SJCRH30 (cell line): ENCODE measurements at places on chromosomes 7 and 10. TPM values are rescaled to one million over a fixed set of nuclear protein-coding genes. Genes with fewer than 3 reads are reported as not detected.

DNA sequence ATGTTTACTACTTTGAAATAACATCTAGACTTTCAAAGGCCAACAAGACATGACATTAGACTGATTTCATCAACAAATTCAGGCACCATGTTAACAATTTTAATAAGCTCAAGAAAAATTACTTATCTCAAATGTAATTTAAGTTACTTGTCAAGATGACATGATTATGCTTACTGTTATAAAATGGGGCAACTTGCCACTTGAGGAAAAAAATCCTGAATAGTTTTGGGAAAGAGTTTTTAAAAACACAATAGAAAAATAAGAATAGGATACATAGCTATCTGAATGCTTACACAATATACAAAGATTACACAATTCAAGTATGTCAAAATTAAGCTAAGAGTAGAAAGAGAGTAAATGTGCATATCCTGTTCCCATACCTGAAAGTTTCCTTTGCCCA lies 85.4 kb downstream of the RNF32 start:
- no peak overlapping the region for H3K4me3 ChIP-seq
- H3K4me1 ChIP-seq: peaks cover 8% of the 10 kb centered on the region; the same call in 1 of the 2 replicates
- DNase-seq: no peak
- no peak overlapping the region for H3K27ac ChIP-seq
- no peaks in the 10 kb centered on the region for H3K36me3 ChIP-seq
- no peaks in the 10 kb centered on the region for H3K27me3 ChIP-seq

The LEP gene
- not detected in 2 replicates for total RNA-seq

GRCh38 chr10:42640610-42641229 lies 2.4 kb upstream of the ZNF33B start:
- H3K27ac ChIP-seq: no peak overlapping the region
- no peaks in the 10 kb centered on the region for H3K36me3 ChIP-seq
- DNase-seq: no peak

DNA sequence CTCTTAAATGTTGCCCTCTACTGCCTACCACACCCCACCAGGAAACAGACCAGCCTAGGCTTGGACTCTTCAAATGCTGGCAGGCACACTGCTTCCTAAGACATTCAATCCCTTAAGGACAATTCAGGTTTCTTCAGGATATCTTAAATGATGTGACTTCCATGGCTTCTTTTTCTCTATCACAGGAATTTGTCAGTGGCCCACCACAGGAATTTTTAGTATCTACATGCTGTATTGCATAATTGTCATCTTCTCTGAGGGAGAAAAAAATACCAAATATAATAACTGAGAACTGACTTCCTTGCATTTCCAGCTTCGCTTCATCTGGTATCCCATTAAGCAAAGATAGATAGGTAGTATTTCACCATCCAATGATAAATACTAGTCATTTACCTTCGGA lies 129.3 kb downstream of the WNT2 start:
- H3K27me3 ChIP-seq: no peaks in the 10 kb centered on the region
- H3K4me3 ChIP-seq: no peak overlapping the region
- H3K4me1 ChIP-seq: 0 out of 2 replicates have a peak, but pooled peaks cover 3% of the 10 kb centered on the region
- H3K36me3 ChIP-seq: peaks cover 7% of the 10 kb centered on the region

GRCh38 chr10:47176206-47176902 lies 123.6 kb upstream of the GDF10 start:
- DNase-seq: no peak
- H3K27me3 ChIP-seq: no peaks in the 10 kb centered on the region
- no peaks in the 10 kb centered on the region for H3K36me3 ChIP-seq
- no peak overlapping the region for H3K27ac ChIP-seq
- H3K4me3 ChIP-seq: no peak overlapping the region
- no peaks in the 10 kb centered on the region for H3K4me1 ChIP-seq

- no peaks in the 10 kb centered on the region for H3K36me3 ChIP-seq
- H3K4me3 ChIP-seq: no peak overlapping the region
- H3K4me1 ChIP-seq: no peaks in the 10 kb centered on the region
- no peak for DNase-seq
These were observed 112.6 kb downstream of the ZPBP start for GRCh38 chr7:49980465-49980864.

The C10orf105 gene
- not detected in 2 replicates for total RNA-seq

The TMEM236 gene
- total RNA-seq: not detected in 2 replicates

The OR13A1 gene
- total RNA-seq: not detected in 2 replicates

- H3K27me3 ChIP-seq: no peaks in the 10 kb centered on the region
- no peak overlapping the region for H3K27ac ChIP-seq
- no peak for DNase-seq
- no peak overlapping the region for H3K4me3 ChIP-seq
These were observed 30.5 kb downstream of the PLXNA4 start for GRCh38 chr7:132545756-132546155.

- H3K4me3 ChIP-seq: no peak overlapping the region
- H3K4me1 ChIP-seq: peaks cover 17% of the 10 kb centered on the region
- no peaks in the 10 kb centered on the region for H3K27me3 ChIP-seq
- H3K36me3 ChIP-seq: no peaks in the 10 kb centered on the region
- H3K27ac ChIP-seq: no peak overlapping the region
These were observed 88.6 kb downstream of the MPP7 start for GRCh38 chr10:28214219-28214618.

The DPYSL4 gene
- total RNA-seq: not detected in 2 replicates

GRCh38 chr7:40205992-40206391 lies 71.2 kb downstream of the SUGCT start:
- H3K4me3 ChIP-seq: no peak overlapping the region
- no peak for DNase-seq
- no peaks in the 10 kb centered on the region for H3K4me1 ChIP-seq
- H3K27me3 ChIP-seq: no peaks in the 10 kb centered on the region
- no peak overlapping the region for H3K27ac ChIP-seq
- no peaks in the 10 kb centered on the region for H3K36me3 ChIP-seq

The DLX5 gene
- total RNA-seq: not detected in 2 replicates

GRCh38 chr7:135425036-135425435 lies 84.9 kb downstream of the CNOT4 start:
- no peak for DNase-seq
- H3K36me3 ChIP-seq: 0 out of 2 replicates have a peak, but pooled peaks cover 2% of the 10 kb centered on the region
- H3K4me3 ChIP-seq: no peak overlapping the region
- H3K27me3 ChIP-seq: no peaks in the 10 kb centered on the region

GRCh38 chr7:151415375-151416105 lies 5.7 kb upstream of the WDR86 start:
- H3K27me3 ChIP-seq: peaks cover 15% of the 10 kb centered on the region
- DNase-seq: no peak
- H3K4me3 ChIP-seq: no peak overlapping the region
- no peaks in the 10 kb centered on the region for H3K4me1 ChIP-seq
- no peak overlapping the region for H3K27ac ChIP-seq
- H3K36me3 ChIP-seq: no peaks in the 10 kb centered on the region

GRCh38 chr7:75630549-75630948 lies 108.2 kb downstream of the HIP1 start:
- no peak overlapping the region for H3K27ac ChIP-seq
- no peak for DNase-seq
- no peaks in the 10 kb centered on the region for H3K27me3 ChIP-seq
- no peak overlapping the region for H3K4me3 ChIP-seq
- peaks cover 4% of the 10 kb centered on the region; the same call in 1 of the 2 replicates for H3K36me3 ChIP-seq

The PLXNA4 gene
- 11.2 and 11.5 TPM in 2 replicates for total RNA-seq

GRCh38 chr7:16954321-16954720 lies 72.5 kb upstream of the AGR3 start:
- no peak overlapping the region for H3K27ac ChIP-seq
- H3K36me3 ChIP-seq: no peaks in the 10 kb centered on the region
- no peaks in the 10 kb centered on the region for H3K27me3 ChIP-seq
- DNase-seq: no peak
- H3K4me3 ChIP-seq: no peak overlapping the region

- H3K27me3 ChIP-seq: no peaks in the 10 kb centered on the region
- H3K27ac ChIP-seq: no peak overlapping the region
- no peaks in the 10 kb centered on the region for H3K4me1 ChIP-seq
- H3K4me3 ChIP-seq: no peak overlapping the region
These were observed 88.9 kb upstream of the WAC start for GRCh38 chr10:28444031-28444430.

- no peak overlapping the region for H3K4me3 ChIP-seq
- H3K27me3 ChIP-seq: peaks cover 7% of the 10 kb centered on the region; the same call in 1 of the 2 replicates
- H3K36me3 ChIP-seq: no peaks in the 10 kb centered on the region
- no peak for DNase-seq
- no peak overlapping the region for H3K27ac ChIP-seq
These were observed 292.9 kb downstream of the PAXIP1 start for GRCh38 chr7:154709840-154710520.

- no peaks in the 10 kb centered on the region for H3K27me3 ChIP-seq
- H3K4me1 ChIP-seq: peaks cover 37% of the 10 kb centered on the region
- no peak overlapping the region for H3K27ac ChIP-seq
- DNase-seq: no peak
- H3K36me3 ChIP-seq: peaks cover 13% of the 10 kb centered on the region
- no peak overlapping the region for H3K4me3 ChIP-seq
These were observed 11.8 kb downstream of the FAM3C start for GRCh38 chr7:121384265-121384664.

DNA sequence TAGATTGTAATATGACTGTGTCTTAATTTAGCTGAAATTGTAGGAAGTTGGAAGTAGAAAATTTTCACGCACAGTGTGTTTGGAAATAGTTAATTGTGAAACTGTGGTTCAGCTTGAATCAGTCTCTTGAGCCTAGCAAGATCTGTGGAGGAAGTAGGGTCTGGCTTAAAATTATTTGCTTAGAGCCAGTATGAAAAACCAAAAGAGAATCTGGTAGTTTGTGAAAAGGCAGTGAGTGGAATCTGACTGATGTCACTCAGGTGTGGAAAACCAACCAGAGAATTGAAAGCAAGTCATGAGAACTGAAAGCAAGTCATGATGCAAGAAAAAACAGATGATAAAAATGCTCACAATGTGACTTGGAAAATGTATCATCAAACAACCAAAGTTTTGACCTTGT lies 11.5 kb downstream of the LIPJ start:
- no peaks in the 10 kb centered on the region for H3K36me3 ChIP-seq
- no peaks in the 10 kb centered on the region for H3K4me1 ChIP-seq
- DNase-seq: no peak
- no peaks in the 10 kb centered on the region for H3K27me3 ChIP-seq
- no peak overlapping the region for H3K27ac ChIP-seq
- H3K4me3 ChIP-seq: no peak overlapping the region

- H3K4me1 ChIP-seq: no peaks in the 10 kb centered on the region
- no peak for DNase-seq
- H3K27me3 ChIP-seq: no peaks in the 10 kb centered on the region
These were observed 87.6 kb downstream of the ARMH3 start for GRCh38 chr10:101968286-101968939.

- no peaks in the 10 kb centered on the region for H3K27me3 ChIP-seq
- H3K4me3 ChIP-seq: no peak overlapping the region
- no peaks in the 10 kb centered on the region for H3K36me3 ChIP-seq
These were observed 107.0 kb downstream of the PTPN20 start for GRCh38 chr10:47018026-47018735.

DNA sequence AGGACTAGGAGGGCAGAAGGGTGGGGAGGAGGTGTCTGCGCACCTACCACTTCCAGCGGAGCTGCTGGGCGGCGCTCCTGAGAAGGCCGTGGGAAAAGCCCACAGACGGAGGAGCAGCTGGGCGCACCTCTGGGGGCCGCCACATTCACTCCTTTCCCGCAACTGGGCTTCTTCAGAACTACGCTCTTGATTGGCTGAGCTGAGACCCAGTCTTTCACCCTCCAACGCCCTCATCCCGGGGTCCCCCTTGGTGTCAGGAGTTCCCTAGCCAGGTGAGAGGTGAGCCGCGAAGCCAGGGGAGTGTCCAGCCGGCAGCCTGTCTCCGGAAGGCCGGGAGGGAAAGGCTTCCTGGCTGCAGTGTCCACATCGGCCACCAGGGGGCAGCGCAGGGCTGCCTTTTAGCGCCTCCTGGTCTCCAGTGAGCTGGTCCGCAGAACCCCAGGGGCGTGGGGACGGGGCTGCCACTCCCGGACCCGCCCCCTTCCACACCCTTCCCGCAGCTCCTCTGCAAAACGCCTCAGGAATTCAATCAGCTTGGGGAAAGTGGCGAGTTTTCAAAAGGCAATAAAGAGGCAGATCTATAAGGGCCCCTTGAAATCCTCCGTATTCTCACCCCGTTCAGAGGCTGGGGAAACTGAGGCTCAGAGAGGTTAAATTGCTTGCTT lies 98.8 kb downstream of the CHST15 start:
- H3K4me3 ChIP-seq: no peak overlapping the region
- peaks cover 4% of the 10 kb centered on the region; the same call in 1 of the 2 replicates for H3K4me1 ChIP-seq
- H3K36me3 ChIP-seq: no peaks in the 10 kb centered on the region
- H3K27me3 ChIP-seq: no peaks in the 10 kb centered on the region
- peak overlapping the region; percentile 17 for H3K27ac ChIP-seq

DNA sequence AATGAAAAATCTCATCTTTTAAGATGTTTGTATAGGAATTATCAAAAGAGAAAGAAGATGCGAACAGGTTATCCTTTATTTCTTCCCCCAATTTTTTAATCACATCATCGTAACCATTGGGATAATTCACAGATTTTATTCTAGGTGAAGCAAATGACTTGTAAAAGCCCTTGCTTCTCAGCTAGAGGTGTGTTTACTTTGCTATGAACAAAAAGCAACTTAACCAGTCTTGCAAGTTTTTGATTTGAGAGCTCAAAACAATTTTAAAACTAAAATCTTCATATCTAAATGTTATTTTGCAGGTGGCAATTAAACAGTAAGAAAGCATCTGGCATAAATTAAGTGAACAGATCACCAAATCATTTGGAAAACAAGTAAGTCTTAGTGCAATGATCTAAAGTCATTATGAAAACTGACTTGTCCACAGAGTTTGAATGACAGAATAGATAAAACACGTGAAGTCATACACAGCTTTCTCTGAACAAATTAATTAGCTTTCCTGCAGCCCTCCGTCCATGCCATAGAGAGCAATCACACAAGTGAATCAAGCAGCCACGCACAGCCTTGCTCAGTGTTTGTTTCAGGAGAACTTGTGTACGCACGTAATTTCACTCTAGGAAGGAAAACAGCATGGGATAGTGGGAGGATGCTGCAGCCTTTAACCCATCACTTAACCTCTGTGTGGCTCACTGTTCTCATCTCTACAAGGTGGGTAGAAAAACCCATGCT lies 85.0 kb upstream of the ZNF800 start:
- no peak overlapping the region for H3K4me3 ChIP-seq
- no peak overlapping the region for H3K27ac ChIP-seq
- H3K36me3 ChIP-seq: no peaks in the 10 kb centered on the region
- no peaks in the 10 kb centered on the region for H3K4me1 ChIP-seq
- H3K27me3 ChIP-seq: no peaks in the 10 kb centered on the region
